ENCODE measurements at places on chromosomes 3 and 15.

- DNase-seq: no peak
These were observed 63.7 kb upstream of the TPRG1 start for GRCh38 chr3:189108067-189108466.

- no peak for DNase-seq
These were observed 62.7 kb upstream of the BNIP2 start for GRCh38 chr15:59751552-59752413.

- no peak for DNase-seq
These were observed 61.9 kb downstream of the GOLGA6L7 start for GRCh38 chr15:28786521-28786920.

GRCh38 chr3:68485051-68485450 is 447.3 kb downstream of the TAFA4 start:
- no peak for DNase-seq

GRCh38 chr15:58839485-58839884 is 68.4 kb downstream of the MINDY2 start:
- no peak for DNase-seq
